Left cardiac atrium (tissue), 4 donors: ENCODE measurements at places on chromosomes 16 and 17. TPM values are rescaled to one million over a fixed set of nuclear protein-coding genes. Genes with fewer than 3 reads are reported as not detected.
A peak's percentile ranks its signal among the peaks of the same experiment; 100 is the strongest.

The CCDC40 gene
- total RNA-seq: 5.9 TPM

The P2RX1 gene
- total RNA-seq: 3.5 TPM

The PRAC2 gene
- not detected for total RNA-seq

The PRDM7 gene
- total RNA-seq: not detected

The ITGAD gene
- total RNA-seq: 0.24 TPM

The NDRG4 gene
- total RNA-seq: 153 TPM

The HIC1 gene
- total RNA-seq: 22.1 TPM

The CLDN7 gene
- total RNA-seq: 4.9 TPM

DNA sequence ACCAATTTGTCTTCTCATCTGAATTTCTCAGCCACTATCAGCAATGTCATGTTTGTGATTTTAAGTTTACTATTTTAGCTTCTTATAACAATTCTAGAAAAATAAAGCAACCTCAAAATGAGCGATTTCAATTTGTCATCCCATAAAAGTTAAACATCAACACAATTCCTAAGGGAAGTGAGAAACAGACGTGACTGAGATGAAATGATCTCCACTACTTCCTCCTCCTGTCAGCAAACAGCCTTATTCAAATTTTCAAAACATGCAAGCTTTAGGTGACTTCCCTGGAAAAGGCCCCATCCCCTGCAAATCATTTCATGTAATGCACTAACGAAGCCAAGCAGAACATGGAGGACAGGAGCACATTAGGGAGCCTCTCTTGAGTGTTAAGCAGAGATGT is 64.9 kb downstream of the ZNF652 start:
- DNase-seq: no peak

DNA sequence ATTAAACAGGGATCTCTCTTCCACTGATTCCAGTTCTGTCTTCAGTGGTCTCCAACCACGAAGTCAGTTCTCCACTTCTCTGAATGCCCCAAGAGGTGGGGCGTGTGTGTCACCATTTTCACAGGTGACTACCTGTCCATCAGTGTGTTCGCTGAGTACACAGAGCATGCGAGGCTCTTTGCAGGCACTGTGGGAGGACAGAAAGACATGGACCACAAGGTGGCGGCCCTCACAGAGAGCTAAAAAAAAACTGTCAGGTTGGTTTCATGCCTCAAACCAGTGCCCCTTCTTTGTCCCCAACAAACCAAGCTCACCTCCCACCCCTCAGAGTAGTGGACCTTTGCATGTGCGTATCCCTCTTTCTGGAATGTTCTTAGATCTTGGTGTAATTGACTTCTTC is 13.8 kb downstream of the EMP2 start:
- no peak for DNase-seq

GRCh38 chr17:43400943-43401717 is 2.3 kb downstream of the ARL4D start:
- no peak for DNase-seq

GRCh38 chr17:47733674-47734410 is 806 bp downstream of the TBX21 start:
- no peak for DNase-seq

- DNase-seq: peak; percentile 75
Observed at GRCh38 chr16:526181-527014, 1.1 kb upstream of the CAPN15 start.

- DNase-seq: peak; percentile 84
Observed at GRCh38 chr17:4949321-4950074, 1.2 kb upstream of the PFN1 start.

DNA sequence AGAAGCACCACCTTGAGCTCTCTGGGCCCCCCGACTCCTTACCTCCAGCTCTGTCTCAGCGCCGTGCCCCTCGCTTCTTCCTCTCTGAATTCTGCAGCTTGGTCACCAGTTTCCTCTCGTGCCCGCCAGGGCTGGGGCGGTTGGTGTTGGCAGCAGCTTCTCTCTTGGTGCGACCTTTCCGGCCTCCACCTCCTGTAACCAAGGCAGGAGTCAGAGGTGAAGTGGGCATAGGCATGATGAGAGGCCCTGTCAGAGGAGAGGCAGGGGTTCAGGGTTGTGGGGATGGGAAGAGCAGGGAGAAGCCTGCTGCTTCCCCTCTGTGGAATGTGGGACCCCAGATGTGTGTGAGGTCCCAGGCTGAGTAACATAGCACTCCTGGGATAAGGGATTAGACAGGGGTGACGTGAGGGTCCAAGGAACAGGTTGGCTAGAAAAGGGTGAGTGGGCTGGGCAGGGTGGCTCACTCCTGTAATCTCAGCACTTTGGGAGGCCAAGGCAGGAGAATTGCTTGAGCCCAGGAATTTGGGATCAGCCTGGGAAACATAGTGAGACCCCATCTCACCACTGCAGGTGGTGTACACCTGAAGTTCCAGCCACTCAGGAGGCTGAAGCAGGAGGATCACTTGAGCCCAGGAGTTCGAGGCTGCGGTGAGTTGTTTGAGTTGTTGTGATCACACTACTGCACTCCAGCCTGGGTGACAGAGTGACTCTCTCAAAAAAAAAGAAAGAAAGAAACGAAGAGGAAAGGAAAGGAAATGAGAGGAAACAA is 626 bp downstream of the NUPR1 start:
- no peak for DNase-seq

DNA sequence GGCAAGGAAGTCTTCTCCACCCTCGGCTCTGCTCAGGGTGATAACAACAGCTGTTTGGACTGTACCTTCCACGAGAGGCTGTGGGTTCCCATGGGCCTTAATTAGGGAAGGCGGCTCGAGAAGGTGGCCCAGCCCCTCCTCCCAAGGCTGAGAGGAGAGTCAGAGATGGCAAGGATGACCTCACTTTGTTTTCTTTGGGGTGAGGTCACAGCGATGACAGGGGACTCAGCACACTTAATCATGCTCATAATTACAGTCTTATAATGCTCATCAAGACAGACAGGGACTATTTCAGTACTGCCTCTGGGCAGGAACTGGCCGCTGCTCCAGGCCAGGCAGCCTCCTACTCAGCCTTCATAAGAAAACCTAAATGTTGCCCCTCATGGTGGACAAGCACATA is 19.7 kb downstream of the WFDC1 start:
- no peak for DNase-seq

GRCh38 chr16:2485811-2486507 is 11.0 kb downstream of the TBC1D24 start:
- no peak for DNase-seq
